ENCODE measurements at places on chromosomes 12 and 14.

- no peak for DNase-seq
Observed at GRCh38 chr12:118220702-118221101, 84.8 kb downstream of the PEBP1 start.

DNA sequence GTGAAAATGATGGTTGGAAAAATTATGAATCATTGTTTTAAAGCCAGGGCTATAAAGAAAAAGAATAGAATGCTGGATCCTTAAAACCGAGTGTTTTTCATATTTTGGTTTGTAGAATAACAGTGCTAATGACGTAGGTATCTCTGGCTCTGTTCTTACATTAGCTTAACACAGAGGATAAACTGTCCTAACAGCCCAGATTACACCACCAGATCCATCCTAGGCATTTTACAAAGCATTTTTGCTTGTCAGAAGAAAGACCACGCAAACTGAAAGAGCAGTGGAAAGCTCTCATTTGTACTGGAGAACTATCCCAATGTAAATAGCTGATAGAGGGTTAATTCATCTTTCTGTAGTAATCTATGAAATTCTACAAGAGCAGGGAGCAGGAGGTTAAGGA, 13.6 kb downstream of the IFT81 start:
- DNase-seq: no peak

- no peak for DNase-seq
Observed at GRCh38 chr14:73763396-73763795, 49.2 kb upstream of the PNMA1 start.

GRCh38 chr12:14258575-14258940, 106.9 kb upstream of the ATF7IP start:
- peak; percentile 7 for DNase-seq

DNA sequence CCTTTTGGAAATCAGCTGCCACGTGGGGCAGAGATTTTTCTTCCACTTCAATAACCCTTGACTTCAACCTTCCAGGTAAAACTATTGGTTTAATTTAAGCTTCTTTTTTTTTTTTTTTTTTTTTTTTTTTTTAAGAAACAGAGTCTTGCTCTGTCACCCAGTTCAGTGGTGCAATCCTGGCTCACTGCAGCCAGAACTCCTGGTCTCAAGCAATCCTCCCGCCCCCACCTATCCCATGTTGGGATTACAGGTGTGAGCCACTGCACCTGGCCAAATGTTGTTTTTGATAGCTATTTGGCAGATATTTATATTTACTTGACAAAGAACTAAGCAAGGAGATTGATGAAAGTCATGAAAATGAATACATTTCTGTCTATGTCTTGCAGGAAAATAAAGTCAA, 65.1 kb downstream of the SINHCAF start:
- DNase-seq: no peak

DNA sequence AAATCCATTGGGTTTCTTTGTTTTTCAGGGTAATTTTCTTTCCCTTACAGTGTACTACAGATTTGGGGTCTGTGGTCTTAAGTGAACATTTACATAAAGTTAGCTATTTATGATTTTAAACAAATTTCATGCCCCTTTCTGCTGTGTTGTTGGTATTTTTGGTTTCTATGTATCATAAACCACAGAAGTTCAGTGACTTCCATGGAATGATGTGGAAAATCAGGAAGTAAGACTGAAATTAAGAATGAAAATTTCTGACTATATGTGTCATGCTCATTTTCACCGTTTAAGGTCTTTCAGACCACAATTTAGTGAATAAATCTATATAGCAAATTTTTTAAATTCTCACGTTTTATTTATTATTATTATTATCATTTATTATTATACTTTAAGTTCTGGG, 31.7 kb downstream of the ETV6 start:
- DNase-seq: peak; percentile 27

DNA sequence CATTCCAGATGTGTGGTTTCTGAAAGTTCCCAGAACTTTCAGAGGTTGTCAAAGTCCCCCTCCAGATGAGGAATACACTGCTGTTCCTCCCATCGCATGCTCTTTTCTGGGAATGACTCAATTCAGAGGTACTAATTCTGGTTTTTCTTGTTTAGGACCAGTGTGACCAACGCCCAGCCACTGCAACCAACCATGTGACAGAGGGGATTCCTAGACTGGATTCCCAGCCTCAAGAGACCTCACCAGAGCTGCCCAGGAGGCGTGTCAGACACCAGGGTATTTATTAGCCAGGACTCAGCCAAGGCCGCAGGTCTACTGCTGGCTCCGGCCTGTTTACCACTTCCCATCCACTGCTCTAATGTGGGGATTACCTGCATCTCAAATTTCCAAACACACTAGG, 24.2 kb downstream of the TRAFD1 start:
- DNase-seq: no peak

DNA sequence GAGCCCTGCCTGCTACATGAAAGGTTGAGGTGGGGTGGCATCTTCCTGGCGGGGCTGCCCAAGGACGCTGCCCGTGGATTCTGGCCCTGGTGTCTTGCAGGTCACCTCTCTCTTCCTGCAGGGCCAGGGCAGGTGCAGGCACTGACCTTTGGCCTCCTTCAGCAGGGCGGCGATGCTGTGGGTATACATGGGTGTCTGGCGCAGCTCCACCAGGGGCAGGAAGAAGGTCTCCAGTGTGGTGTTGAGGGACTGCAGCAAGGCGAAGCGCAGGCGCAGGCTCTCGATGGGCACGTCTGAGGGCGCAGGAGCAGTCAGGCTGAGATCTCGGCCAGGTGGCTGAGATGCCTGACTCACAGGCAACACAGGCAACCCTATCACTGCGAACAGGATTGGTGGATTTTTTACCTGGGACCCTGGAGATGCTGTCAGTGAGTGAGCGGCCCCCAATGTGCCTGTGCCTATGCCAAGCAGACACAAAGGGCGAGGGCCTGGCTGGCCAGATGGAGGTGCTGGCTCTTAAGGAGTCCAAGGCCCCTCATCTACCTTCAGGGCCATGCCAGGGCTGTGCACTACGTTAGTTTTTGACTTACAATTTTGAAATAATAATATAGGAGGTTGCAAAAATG, 45.7 kb downstream of the TRAFD1 start:
- no peak for DNase-seq

- no peak for DNase-seq
Observed at GRCh38 chr12:102430661-102431060, 49.7 kb downstream of the IGF1 start.

DNA sequence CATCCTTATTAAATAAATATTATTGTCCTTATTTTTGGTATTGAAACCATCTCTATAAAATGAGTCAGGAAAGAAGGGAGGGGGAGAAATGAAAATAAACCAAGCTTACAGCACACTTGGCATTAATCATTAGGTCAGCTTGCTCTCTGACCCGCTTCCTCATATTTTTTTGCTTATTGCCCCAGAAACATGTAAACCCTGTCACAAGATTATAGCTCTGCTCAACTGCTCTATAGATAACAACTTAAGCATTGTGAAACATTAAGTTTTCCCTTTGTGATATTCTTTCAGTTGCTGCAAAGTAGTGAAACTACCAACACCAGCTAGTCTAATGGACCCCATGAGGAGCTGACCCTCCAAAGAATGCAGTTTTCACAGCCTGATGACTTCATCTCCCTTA, 819.5 kb downstream of the SLC16A7 start:
- no peak for DNase-seq

- no peak for DNase-seq
Observed at GRCh38 chr12:4190366-4191063, 83.0 kb upstream of the CCND2 start.
